ENCODE measurements at places on chromosomes 12 and 14.

- no peak for DNase-seq
Observed at GRCh38 chr14:36513451-36514277, 6.4 kb downstream of the NKX2-1 start.

DNA sequence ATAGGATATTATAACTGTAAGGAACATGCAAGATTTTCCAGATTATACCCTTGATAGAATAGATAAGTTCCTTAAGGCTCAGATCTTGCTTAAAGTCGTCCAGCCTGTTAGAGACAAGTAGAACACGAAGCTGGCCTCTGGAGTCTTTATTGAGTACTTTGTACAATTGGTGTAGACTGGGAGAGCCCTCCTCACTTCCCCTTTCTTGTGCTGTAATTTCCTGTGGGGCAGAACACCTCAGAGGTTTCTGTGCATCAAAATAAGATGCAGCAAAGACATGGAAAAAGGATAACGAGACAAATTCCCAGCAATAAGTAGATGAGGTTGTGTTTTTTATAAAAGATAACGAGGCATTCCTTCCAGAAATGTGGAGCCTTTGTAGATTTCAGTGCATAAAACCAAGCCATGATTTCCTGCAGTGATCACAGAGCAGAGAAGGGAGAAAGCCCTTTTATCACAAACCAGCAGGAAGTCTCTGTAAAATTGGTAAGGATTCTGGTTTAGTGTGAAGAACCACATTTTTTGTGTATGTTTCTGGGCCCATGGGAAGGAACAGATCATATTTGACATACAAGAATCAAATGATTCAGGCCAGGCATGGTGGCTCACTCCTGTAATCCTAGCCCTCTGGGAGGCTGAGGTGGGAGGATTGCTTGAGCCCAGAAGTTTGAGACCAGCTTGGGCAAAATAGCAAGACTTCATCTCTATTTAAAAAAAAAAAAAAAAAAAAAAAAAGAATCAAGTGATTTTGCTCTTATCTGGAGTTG lies 18.0 kb downstream of the GPRC5A start:
- no peak for DNase-seq

- DNase-seq, result no peak
Observed at GRCh38 chr12:130847112-130847511, 8.1 kb upstream of the STX2 start.

DNA sequence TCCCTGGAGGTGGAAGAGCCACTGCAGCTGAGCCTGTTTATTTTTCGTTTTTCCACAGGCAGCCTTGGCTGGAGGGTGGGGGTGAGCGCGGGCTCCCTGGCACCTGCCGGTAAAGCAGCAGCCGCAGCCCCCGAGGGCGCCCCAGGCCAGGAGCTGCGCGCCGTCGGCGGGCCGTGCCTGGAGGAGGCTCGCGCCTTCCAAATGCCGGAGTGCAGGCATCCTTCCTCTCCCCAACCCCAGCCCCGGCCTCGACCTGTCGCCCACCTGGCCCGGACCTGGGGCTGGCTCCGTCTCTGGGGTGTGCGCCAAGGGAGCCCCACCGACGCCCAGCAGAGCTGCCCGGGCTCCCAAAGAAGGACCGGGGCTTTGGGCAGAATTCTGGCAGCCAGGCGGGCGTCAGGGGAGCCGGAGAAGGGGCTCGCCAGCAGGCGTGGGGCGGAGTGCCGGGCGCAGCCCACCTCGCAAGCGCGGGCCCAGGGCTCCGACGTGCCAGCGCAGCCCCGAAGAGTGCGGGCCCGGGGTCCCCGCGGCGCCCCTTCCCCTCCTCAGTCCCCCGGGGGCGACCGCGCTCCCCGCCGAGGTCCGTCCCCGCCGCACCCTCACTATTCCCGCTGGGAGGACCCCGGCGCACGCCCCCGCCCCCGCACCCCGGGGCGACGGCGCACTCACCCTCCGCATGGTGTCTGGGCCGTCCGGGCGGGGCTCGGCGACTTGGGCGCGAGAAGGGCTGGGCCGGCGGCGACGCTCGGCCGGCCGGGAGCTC lies 130.3 kb downstream of the NDUFA12 start:
- DNase-seq, result no peak

- no peak for DNase-seq
Observed at GRCh38 chr14:99630202-99630601, 14.7 kb upstream of the HHIPL1 start.

All from aorta (tissue), 5 donors.